ENCODE measurements at places on chromosomes 3 and 15.

GRCh38 chr3:24741506-24741905 is 246.9 kb upstream of the THRB start:
- no peak for DNase-seq

- no peak for DNase-seq
Measured at GRCh38 chr3:188817935-188818269, 353.9 kb upstream of the TPRG1 start.

DNA sequence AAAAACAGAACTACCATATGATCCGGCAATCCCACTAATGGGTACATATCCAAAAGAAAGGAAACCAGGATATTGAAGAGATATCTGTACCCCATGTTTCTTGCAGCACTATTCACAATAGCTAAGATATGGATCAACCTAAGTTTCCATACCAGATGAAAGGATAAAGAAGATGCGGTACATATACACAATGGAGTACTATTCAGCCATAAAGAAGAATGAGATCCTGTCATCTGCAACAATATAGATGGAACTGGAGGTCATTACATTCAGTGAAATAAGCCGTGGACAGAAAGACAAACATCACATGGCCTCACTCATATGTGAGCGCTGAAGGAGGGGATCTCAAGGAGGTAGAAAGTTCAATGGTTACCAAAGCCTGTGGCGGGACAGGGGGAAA is 3.0 kb downstream of the SLC41A3 start:
- no peak for DNase-seq

DNA sequence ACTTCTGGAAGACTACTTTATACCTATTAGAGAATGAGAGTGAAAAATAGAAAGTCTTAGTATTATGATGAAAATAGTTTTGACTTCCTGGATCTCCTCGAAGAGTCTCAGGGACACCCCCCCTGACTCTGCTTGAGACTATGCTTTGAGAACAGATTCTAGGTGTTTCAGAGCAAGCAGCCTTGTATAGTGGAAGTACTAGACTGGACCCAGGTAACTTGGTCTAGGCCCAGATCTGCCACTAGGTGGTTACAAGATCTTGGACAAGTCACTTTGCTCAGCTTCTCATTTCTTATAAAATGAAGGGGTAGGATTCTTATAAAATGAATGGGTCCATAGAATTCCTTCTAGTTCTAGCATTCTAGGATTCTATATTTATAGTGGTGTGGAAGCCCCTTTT is 9.1 kb downstream of the ABHD5 start:
- no peak for DNase-seq

GRCh38 chr3:54857343-54857742 is 70.5 kb downstream of the LRTM1 start:
- DNase-seq: no peak

GRCh38 chr3:139519998-139520737 is 19.4 kb downstream of the RBP1 start:
- DNase-seq: no peak

DNA sequence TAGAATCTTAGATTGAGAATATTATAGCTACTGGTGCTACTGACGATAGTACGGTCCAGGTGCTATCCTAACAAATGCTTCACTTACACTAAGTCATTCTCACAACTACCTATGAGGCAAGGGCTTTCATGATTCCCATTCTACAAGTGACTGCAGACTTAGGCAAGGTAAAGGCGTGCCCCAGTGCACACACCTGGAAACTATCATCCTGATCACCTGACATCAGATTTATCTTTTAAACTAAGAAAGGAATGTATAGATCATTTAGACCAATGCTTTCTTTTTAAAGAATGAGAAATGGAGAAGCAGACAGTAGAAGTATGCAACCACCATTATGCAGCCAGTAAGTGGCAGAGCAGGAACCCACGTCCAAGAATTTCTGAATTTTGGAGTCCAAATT is 59.2 kb upstream of the LRRN1 start:
- DNase-seq: no peak

DNA sequence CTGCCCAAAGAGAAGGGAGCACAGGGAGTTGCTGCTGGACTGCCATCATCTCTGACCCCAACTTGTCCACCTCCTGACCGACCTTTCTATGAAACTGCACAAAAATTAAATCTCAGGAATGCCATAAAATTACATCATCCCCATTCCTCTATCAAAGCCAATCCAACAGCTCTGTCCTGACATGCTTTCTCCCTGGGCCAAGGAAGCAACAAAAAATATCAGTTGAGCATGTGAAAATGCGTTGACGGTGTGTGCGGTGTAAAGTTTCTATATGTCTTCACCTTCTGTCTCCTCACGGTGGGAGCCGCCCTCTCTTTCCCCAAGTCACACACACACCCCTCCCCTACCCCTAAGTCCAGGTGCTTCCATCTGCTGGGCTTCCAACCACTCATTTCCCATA is 3.6 kb upstream of the ZNF774 start:
- DNase-seq: no peak

DNA sequence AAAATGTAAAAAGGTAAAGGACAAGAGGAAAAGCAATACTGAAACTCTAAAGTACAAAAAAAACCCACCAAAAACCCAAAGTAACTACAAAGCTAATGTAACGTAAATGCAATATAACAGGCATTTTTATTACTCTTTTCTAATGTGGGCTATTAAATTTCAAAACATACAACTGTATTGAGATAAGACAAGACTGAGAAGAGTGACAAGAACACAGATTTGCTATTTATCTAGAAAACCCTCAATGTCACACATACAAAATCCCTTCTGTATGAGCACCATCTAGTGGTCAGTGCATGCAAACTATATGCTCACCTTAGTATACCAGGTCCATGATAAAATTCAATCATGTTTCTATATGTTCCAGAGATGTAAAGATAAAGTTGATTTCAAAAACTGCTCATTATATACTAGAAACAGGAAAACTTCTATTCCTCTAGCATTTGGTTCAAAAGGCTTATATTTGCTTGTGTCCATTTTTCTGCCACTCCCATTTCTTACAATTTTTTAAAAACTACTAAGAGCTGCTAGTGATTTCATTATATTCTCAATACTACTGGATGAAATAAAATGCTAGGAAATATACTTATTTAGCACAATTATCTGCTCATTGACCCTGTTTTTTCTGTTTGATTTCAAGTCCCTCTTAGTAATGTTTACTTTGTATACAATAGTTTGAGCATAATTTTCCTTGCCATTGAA is 111.4 kb downstream of the DLG1 start:
- DNase-seq: no peak

GRCh38 chr3:155070932-155071387 is 9.2 kb upstream of the MME start:
- DNase-seq: no peak

DNA sequence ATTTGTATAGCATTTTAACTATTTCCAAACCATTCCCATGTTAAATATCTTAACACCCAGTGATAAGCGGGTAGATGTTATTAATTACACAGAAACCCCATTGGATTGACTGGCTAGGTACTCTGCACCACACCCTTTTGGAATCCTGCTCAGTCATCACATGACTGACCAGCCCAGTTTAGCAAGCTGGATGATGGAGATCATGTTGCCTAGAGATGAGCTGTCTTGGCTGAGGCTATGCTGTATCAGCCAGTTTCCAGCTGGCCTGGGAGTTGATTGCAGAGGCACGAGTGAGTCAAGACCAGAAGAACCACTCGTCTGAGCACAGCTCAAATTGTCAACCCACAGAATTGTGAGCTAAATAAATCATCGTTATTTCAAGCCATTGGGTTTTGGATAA is 124.6 kb downstream of the ZNF621 start:
- no peak for DNase-seq

GRCh38 chr15:93200081-93200836 is 111.2 kb upstream of the RGMA start:
- DNase-seq: no peak

GRCh38 chr3:46024131-46024530 is 3.2 kb downstream of the XCR1 start:
- DNase-seq: no peak

GRCh38 chr15:50438251-50438650 is 14.0 kb downstream of the USP8 start:
- DNase-seq: no peak

- no peak for DNase-seq
Measured at GRCh38 chr3:172564499-172564898, 41.3 kb upstream of the TNFSF10 start.

DNA sequence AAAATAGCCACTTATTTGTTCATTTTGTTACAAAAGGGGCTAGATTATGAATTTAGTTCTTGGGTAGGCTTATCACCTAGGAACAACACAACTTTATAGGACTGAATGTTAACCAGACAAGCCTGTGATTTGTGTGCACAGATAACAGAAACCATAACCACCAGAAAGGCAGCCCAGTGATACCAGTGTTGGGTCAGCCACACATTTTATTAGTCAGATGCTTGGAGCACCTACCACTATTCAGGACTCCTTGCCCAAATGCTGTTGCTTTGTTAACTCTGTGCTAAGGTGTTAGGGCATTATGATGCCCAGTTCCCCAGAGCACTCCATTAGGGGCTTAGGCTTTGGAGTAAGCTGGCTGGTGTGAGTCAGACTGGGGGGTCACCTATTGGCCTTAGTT is 22.5 kb downstream of the PLCL2 start:
- no peak for DNase-seq

Measured in stimulated activated CD8-positive, alpha-beta memory T cell treated with anti-CD3 and anti-CD28 coated beads, Interleukin-7, amount 100 ng/mL, for 1 hour (primary cell).